Stimulated activated CD4-positive, alpha-beta T cell treated with anti-CD3 and anti-CD28 coated beads, Interleukin-1b, Interleukin-23, amount 100 ng/mL, for 1 hour (primary cell): ENCODE measurements at places on chromosomes 5 and 9.

DNA sequence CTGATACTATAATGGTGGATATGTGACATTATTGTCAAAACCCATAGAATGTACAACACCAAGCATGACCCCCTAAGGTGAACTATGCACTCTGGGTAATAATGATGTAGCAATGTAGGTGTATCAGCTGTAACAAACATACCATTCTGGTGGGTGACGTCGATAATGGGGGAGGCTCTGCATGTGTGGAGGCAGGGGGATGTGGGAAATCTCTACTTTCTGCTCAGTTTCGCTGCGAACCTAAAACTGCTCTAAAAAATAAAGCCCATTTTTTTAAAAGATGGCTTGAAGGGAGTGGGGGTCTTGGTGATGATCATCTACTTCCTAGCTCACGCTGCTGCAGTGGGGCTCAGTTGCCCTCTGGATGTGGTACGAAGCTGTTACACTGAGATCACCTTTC is 51.1 kb downstream of the RASGEF1C start:
- no peak for DNase-seq

- DNase-seq = no peak
Measured at GRCh38 chr9:8052991-8053390, 253.4 kb upstream of the DMAC1 start.

DNA sequence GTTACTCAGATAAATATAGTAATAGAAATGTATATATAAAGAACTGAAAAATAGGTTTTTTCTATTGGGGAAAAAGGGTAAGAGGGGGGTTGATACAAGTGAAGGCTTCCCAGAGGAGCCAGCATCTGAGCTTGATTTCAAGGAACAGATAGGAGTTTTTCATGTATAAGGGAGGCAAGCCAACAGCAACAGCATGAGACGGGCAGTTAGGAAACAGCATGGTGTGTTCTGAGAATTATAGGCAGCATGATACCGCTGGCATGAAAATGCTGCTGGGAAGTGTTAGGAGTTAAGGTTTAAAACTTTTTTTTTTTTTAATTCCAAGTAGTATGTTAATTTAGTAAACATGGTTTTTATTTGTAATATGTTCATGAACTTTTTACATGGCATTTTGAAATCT is 9.7 kb downstream of the CDC37L1 start:
- no peak for DNase-seq

GRCh38 chr9:108783731-108784495 is 71.9 kb downstream of the ACTL7B start:
- DNase-seq = no peak

DNA sequence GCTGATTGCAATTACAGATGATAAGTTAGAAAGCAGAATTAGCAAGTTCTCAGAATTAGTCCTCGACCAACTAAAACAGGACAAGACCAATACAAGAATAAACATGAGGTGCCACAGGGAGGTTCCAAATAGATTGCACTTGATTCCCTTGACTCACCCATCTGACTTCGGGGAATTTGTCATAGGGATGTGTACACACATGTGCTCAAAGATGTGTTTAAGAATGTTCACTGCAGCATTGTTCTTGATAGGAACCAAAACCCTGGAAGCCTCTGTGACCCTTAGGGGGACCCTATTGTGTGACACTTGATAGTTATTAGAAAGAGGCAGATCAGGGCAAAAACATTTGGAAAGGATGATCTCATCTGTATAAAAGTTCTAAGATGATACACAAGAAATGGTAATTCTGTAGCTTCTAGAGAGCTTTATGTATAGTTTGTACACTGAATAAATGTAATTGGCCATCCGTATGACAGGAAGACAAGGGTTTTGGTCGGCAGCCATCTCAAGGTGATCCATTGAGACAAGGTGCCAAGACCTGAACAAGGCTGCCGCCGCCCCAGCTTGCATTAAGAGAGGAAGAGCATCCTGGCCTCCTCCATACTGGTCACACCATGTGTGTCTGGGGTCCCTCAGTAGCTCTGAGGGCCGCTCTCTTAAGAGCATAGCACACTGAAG is 48.2 kb upstream of the GARNL3 start:
- DNase-seq = no peak

DNA sequence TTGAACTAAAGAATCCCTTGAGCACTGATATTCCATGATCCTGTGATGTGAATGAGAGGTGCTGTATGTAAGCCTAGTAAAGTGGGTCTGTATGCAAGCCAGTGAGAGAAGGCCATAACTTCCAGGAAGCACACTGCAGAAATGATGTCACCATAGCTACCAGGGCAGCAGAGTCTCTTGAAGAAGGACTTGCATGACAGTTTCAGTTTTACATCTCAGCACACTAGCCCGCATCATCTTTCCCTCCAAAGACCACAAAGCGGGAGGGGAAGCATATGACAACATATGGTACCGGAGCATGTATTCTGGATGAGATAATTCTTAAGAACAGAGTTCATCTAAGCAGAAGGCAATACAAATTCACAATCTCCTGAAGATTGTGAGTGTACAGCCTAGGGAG is 37.6 kb upstream of the MAST4 start:
- DNase-seq = no peak

- no peak for DNase-seq
Measured at GRCh38 chr9:33843312-33843961, 26.5 kb downstream of the UBE2R2 start.

GRCh38 chr9:89837162-89837933 is 232.5 kb downstream of the GADD45G start:
- DNase-seq = no peak

GRCh38 chr9:79583952-79584654 is 12.3 kb downstream of the TLE4 start:
- no peak for DNase-seq

GRCh38 chr5:14660833-14661232 is 3.7 kb upstream of the OTULIN start:
- DNase-seq = no peak

DNA sequence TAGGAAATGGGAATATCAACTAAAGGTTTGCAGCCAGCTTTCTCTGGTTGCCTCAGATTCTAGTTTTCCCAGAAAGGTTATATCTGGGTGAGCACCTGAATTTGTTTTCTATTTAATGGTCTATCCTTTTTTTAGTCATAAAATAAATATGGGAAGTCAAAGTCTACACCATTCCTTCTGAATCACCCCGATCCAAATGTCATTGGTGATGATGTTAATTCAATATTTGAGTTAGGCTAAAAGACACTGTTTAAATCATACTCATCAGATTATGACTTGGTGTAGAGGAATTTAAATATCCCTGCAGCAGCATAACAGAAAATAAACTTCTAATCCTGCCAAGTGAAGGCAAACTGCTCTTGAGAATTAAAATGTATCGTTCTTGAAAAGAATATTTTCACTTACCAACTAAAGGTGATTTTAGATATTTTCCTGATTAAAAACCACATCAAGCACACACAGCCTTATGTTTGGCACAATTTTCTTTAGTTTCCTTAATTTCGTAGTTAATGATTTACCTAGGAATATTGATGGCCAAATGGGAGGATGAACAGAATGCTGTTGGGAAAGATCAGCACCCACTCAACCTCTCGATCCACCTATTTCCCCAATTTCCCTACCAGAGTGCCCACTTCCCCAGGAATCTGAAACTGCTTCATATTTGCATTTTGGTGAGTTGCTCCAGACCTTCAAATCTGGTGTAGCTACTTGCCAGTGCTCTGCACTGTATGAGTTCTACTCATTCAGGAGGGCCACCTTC is 103.1 kb upstream of the TSLP start:
- DNase-seq = no peak

GRCh38 chr5:4766101-4766500 is 374.0 kb upstream of the ADAMTS16 start:
- DNase-seq = no peak
